ENCODE measurements at places on chromosomes 5 and 9.
A peak's percentile ranks its signal among the peaks of the same experiment; 100 is the strongest.

GRCh38 chr5:172782169-172783039 is 11.4 kb upstream of the DUSP1 start:
- DNase-seq = peak; percentile 72

- DNase-seq = no peak
Observed at GRCh38 chr5:123133438-123134100, 44.5 kb downstream of the PRDM6 start.

DNA sequence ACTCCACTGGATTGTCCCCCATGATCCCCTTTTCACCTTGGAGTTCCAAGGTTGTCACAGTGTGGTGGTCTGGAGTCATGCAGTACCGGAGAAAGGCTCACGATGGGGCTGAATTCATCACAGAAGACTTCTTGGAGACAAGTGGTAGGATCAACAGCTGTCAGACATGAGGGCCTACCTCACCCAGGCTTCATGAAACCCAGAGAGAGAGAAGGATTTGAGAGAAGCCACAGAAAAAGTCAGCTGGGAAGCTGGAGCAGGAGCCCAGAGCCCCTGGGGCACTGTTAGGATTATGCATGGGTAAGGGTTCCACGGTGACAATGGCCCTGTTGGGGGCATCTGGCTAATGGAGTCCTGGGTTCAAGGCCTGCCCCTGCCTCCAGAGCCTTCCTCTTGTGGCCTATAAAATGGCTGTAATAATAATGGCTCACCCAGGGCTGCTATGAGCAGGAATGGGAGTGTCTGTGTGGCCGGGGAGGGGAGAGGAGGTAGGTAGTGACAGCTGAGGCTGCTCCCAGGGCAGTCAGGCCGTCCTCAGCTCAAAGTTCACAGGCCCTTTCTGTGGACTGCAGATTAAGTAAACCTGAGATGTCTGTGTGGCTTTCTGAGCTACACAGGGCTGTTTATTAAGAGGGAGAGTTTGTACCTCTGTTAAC is 910 bp downstream of the TRIM14 start:
- peak; percentile 33 for DNase-seq

DNA sequence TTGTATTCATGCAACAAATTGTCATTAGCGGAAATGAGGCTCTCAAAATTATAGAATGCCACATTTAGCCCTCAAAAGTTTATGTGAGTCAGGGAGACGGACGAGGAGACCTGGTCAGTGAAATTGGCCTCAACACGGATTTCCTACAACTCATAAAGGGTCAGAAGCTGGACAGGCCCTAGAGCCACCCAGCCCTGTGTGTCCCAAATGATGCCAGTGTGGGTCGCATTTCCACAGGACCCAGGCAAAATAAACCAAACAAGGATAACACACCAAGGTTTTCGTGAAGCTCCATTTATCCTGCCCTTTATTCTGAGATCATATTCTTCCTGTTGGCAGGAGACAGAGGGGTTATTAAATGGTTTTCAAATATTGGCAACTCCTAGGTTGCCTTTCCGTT is 72.0 kb upstream of the COL5A1 start:
- no peak for DNase-seq

DNA sequence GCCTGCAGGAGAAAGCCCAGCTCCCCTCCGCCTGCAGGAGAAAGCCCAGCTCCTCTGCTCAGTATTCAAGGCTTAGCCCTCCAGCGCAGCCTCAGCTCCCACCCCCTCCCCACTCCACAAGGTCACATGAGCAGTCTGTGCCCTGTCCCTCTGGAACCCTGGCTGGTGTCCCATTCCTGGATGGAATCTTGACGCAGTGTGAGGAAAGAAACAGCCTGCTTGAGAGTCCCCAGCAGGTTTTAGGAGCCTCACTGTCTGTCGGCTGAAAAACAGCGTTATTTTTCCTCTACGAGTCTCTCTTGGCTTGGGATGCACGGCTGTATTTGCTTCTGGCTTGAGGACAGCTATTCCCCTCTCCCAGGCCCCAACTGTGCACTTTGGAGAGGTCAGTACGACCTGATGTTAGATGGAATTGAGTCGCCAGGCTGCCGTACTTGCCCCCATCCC is 210.1 kb upstream of the TRIM32 start:
- peak; percentile 21 for DNase-seq

DNA sequence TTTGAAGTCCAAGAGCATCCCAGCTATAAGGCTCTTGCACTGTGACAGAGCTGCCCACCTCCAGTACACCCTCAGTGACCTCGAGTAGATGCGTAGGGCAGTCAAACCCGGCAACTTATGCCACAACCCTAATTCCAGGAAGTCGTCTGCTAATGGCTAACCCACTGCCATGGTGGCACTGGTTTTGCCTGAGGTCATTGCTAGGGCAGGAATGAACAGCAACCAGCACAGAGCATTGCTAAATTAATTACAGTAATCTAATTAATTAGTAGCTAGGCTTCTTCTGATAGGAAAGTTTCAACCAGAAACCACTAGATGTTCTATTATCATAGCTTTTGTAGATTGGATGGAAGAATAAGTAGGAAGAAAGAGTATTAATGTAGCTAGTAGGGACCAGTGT is 122.8 kb downstream of the DPYSL3 start:
- DNase-seq = no peak

DNA sequence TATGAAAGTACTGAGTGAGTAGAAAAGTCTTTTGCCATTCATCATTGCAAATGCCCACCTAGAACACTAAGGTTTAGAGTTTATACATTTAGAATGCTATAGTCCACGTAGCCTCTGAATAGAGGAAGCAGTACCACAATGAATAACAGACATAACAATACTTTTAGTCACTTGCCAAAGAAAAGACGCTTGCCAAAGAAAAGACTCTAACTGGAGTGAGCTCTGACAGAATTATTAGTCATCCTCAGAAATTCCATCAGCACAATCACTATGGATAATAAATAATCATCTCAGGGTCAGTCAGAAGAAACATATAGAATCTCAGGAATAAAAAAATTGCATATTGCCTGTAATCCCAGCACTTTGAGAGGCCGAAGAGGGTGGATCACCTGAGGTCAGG is 168.5 kb upstream of the TARS1 start:
- peak; percentile 97 for DNase-seq

DNA sequence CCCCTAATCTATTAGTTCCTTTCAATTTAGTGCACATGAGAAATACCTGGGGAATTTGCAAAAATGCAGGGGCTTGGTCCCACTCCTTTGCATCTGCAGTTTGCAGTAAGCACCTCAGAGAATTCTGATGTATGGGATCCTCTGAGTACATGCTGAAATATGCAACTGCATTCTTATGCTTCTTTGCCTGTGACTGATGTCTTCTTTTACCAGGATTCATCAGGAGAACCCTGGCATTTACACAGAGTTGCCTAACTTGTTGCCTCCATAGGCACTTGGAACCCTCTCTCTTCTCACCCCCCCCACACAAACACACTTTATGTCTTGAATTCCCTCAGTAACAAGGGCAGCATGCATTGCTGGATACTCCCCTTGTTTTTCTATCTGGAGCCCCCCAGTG is 173.1 kb downstream of the KDM4C start:
- DNase-seq = peak; percentile 84

DNA sequence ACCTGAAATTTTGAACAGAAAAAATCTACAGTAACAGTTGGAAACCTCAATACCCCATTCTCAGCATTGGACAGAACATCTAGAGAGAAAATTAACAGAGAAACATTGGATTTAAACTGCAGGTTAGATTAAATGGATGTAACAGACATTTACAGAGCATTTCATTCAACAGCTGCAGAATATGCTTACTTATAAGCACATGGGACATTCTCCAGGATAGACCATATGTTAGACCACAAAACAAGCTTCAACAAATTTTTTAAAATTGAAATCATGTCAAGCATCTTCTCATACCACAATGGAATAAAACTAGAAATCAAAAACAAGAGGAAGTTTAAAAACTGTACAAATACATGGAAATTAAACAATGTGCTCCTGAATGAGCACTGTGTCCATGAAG is 316.3 kb downstream of the FAM170A start:
- DNase-seq = no peak

DNA sequence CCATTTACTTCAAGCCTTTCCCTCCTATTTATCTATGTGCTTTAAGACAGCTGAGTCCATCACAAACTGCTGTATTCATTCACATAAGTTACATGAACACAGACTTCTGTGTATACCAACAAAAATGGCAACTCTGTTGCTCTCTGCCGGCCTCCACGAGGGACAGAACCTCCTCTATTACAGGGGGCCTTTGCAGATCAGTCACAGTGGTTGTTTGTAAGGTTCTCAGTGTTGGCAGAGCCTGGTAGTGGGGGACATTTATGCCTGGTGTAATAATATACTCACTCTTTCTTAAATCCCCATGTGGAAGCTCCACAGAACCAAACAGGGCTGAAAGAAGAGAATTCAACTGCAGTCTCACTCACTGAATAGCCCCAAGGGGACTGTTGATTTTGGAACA is 76.5 kb downstream of the SLC1A1 start:
- no peak for DNase-seq

DNA sequence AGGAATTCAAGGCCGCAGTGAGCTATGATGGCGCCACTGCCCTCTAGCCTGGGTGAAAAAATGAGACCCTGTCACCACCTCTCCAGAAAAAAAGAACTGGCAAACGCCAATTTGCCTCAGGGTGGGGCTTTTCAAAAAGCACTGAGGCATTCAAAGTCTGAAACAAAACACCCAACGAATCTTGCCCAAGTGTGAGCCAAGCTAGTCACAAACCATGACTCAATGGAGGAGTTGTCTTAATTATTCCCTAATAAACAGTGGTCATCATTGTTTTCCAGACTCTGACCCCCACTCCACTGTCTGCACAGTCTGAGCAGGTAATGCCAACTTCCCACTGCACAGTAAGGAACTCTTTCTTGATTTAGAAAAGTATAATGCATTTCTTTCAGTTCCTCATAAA is 16.8 kb downstream of the FRMD3 start:
- no peak for DNase-seq

DNA sequence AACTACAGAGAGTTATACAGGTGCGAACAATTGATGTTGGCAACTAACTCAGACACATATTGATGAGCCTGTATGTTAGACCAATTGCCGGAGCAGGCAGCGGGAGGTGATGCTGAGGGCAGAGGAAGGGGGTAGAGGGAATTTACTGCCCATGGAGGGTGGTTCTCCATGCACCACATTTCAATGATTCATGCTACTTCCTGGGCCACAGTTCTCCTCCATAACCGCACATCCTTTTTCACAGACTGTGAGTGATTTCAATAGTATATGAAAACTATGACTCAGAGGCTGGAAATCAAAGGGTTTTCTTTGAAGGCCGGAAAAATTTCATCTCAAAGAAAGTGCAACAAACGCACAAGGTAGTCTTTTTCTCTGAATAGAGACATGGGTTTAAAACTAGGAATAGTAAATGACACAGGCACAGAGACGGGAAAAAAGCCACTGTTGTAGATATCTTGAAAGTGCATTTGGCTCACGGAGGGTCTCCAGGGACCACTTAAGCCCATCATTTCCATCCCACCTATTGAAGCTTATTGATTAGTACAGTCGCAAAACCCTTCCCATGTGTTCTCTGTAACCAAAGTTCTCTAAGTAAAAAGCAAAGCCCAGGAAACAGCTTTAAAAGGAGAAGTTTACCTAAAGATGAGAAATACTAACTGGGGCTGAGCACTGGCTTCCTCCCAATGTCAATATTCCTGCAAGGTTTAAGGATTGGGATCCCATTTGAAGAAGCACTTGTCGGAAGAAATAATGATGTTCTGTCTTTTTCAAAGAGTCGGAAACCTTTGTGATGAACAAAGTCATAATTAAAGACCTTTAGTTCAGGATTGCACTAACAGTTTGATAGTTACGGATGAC is 28.0 kb upstream of the ADAM19 start:
- peak; percentile 88 for DNase-seq

DNA sequence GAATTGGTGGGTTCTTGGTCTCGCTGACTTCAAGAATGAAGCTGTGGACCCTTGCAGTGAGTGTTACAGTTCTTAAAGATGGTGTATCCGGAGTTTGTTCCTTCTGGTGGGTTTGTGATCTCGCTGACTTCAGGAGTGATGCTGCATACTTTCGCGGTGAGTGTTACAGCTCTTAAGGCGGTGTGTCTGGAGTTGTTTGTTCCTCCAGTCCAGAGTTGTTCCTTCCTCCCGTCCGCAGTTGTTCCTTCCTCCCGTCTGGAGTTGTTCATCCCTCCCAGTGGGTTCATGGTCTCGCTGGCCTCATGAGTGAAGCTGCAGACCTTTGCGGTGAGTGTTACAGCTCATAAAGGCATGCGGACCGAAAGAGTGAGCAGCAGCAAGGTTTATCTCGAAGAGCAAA is 159.6 kb upstream of the ADAMTSL1 start:
- peak; percentile 13 for DNase-seq

GRCh38 chr9:5140151-5140550 is 45.3 kb downstream of the INSL6 start:
- no peak for DNase-seq

- DNase-seq = no peak
Observed at GRCh38 chr5:85266692-85267091, 882.0 kb upstream of the EDIL3 start.

DNA sequence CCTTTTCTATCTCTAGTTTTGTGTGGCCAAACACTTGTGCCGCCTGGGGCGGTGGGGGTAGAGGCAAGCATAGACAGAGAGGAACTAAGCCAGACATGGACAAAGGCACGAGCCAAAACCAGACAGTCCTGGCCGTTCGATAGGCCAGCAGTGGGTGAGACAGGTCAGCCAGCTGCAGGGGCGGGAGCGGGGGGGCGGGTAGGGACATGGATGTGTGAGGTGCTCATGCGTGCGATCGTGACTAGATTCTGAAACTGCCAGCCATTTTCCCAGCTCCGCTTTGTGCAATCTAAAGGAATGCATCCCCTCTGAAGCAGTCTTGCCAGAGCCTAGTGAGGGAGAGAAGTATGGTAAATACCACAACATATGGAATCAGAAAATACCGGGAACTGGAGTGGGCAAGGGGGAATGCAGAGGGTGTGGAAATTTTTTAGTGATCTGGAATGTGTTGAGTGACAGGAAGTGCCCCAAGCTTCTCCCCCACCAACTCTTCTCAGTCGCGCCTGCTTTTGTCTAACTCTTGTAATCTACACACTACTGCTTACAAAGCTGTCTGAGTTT is 111.9 kb downstream of the NR6A1 start:
- DNase-seq = peak; percentile 99

DNA sequence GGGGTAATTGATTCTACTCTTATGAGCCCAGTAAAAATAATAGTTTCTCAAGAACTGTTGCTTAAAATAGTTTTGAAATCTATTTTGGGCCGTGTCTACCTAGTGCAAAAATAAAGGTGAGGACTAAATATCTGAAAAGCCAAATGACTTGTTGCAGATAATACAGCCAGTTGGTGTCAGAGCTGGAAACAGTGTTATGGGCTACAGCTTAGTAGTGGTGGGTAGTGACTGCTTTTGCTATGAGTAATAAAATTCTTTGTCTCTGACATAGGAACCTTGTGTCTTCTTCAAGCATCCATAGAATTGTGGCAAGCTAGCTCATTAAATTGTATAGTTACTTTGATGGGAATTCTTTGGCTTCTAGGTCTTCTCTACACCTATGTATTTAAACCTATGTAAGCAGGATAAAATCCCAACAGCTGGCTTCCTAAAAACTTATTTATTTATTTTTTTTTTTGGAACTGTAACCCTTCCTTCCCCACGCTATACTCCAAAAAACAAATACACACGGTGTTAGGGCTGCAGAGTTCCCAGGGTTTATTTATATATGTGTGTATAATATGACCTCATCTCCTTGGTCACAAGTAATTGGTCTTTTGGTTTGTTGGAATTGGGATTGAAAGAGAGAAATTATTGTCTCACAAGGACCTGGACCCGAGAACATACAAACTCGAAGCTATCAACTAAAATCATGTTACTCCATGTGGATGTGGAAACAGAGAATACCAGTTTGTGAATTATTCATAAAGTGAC is 138.0 kb downstream of the NUDT12 start:
- peak; percentile 82 for DNase-seq
